ENCODE measurements at places on chromosomes 11 and 22.

- no peak for DNase-seq
Measured at GRCh38 chr11:4098026-4098621, 3.5 kb downstream of the RRM1 start.

DNA sequence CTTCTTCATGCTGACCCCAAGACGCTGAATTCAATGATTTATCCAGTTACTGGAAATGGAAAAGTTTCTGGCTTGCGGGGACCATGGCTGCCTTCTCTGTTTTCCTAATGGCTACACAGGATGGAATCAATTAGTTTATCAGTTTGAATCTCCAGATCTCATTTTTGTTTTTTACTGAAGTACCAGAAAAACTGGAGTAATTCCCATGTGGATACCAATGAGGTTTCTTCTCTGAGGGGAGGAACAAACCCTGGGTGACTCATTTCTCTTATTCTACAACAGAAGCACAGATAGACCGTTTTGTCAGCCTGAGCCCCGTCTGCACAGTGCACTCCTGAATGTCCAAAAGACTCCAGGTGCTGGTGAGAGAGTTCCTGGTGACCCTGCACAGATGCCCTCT is 3.4 kb downstream of the ZNF195 start:
- no peak for DNase-seq

DNA sequence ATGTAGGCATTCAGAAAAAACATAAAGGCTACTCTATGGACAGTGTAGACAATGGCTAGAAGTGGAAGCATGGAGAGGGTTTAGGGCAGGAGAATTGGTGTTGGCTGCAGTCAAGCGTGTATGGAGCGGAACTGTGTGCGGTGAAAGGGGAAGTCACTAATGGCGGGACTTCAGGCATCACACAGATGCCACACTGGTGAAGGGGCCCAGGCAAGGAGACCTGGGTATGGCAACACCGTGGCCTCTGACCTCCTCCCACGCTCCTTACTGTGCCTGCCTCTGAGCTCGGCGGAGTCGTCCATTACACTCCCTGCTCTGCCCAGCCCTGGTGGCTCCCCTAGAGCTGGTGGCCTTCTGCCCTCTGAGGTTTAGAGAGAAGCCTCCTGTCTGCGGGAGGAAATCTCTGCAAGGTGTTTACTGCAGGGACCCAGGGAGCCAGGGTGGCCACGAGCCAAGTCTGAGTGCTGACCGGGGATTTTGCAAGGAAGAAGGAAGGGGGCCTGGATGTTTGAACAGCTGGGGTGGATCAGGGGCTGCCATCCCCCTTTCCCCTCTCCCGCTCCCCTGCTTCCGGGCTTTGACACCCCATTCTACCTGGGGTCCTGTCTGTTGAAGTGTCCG is 75.1 kb upstream of the TSPAN18 start:
- no peak for DNase-seq

GRCh38 chr11:101008961-101009689 is 120.5 kb downstream of the PGR start:
- DNase-seq, result no peak

- no peak for DNase-seq
Measured at GRCh38 chr11:117176186-117176585, 2.4 kb upstream of the SIDT2 start.
